ENCODE measurements at places on chromosomes 5 and 9. TPM values are rescaled to one million over a fixed set of nuclear protein-coding genes. Genes with fewer than 3 reads are reported as not detected.

Gene BTNL8
- total RNA-seq = not detected

Gene FAM193B
- 25.8 TPM for total RNA-seq

Gene ANKDD1B
- total RNA-seq = not detected

Gene RANBP17
- total RNA-seq = 2.4 TPM

Gene OR1B1
- total RNA-seq = not detected

Gene ZFP2
- 0.06 TPM for total RNA-seq

Gene WNT8A
- total RNA-seq = not detected

Gene CFAP157
- 0.08 TPM for total RNA-seq

Gene NXNL2
- total RNA-seq = 0.99 TPM

Gene PCDHGA12
- 0.03 TPM for total RNA-seq

Gene CAVIN4
- 0.29 TPM for total RNA-seq

Gene ASB6
- total RNA-seq = 23.3 TPM

Gene PCDHB12
- total RNA-seq = not detected

Gene PCDHGB7
- 0.08 TPM for total RNA-seq

Gene SPOCK1
- 13.8 TPM for total RNA-seq

Gene ZBTB34
- total RNA-seq = 4.0 TPM

Gene CDX1
- total RNA-seq = not detected

Gene SAXO1
- not detected for total RNA-seq

Gene MEIKIN
- total RNA-seq = not detected

Gene KCNMB1
- total RNA-seq = not detected

Gene TMEM174
- not detected for total RNA-seq

Gene SH2D3C
- total RNA-seq = 0.12 TPM

Gene GPX8
- 34.2 TPM for total RNA-seq

Gene KIF2A
- 34.9 TPM for total RNA-seq

Gene PCDHB3
- total RNA-seq = 0.07 TPM

Gene MEGF10
- total RNA-seq = not detected

Gene SLC46A2
- not detected for total RNA-seq

Gene TMEM215
- not detected for total RNA-seq

Gene AQP7
- 0.31 TPM for total RNA-seq

Gene PLEKHG4B
- total RNA-seq = 1.3 TPM

Gene NIM1K
- total RNA-seq = 0.30 TPM

Gene SPACA9
- 5.6 TPM for total RNA-seq

Gene ROR2
- 1.3 TPM for total RNA-seq

Gene PFN3
- total RNA-seq = not detected

Gene PDCD1LG2
- 0.30 TPM for total RNA-seq

Gene ZNF367
- 5.2 TPM for total RNA-seq

Gene NUTM2G
- total RNA-seq = not detected

Gene MARCOL
- total RNA-seq = not detected

Gene HTR1A
- total RNA-seq = not detected

Measured in A549 treated with Hydrocortisone at 1 μM for 4 hours (cell line).